Activated naive CD4-positive, alpha-beta T cell treated with anti-CD3 and anti-CD28 coated beads for 36 hours (primary cell): ENCODE measurements at places on chromosomes 16 and 17. TPM values are rescaled to one million over a fixed set of nuclear protein-coding genes. Genes with fewer than 3 reads are reported as not detected.

- DNase-seq = no peak
Observed at GRCh38 chr16:85284141-85284817, 172.0 kb upstream of the CIBAR2 start.

GRCh38 chr17:21113716-21114115, 13.0 kb upstream of the DHRS7B start:
- no peak for DNase-seq

Gene SCNN1B
- total RNA-seq = not detected

DNA sequence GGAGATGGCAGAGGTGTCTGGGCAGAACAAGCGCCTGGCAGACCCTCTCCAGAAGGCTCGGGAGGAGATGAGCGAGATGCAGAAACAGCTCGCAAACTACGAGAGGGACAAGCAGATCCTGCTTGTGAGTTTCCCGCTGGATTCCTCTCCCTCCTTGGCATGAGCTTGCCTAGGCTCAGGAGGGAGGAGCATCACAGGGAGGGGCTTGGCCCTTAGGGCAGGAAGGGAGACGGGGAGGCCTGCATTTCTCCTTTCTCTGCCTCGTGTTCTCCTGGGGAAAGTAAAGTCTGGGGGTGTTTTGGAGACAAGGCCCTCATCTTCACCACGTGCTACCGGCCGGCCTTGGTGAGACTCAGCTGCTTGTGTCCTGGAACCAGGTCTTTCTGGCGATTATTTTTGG, 18.0 kb upstream of the DBNDD1 start:
- no peak for DNase-seq

DNA sequence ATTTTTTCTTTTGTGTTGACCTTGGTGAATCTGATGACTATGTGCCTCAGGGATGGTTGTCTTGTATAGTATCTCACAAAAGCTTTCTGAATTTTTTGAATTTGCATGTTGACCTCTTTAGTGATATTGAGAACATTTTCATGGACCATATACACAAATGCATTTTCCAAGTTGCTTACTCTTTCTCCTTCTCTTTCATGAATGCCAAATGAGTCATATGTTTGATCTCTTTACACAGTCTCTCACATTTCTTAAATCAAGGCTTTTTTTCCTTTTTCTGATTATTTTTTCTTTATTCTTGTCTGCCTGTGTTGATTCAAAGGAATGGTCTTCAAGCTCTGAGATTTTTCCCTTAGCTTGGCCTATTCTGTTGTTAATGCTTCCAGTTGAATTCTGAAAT, 46.6 kb upstream of the KCNJ16 start:
- DNase-seq = no peak
